IMR-90 (cell line): ENCODE measurements at places on chromosomes 7 and 10. TPM values are rescaled to one million over a fixed set of nuclear protein-coding genes. Genes with fewer than 3 reads are reported as not detected.

DNA sequence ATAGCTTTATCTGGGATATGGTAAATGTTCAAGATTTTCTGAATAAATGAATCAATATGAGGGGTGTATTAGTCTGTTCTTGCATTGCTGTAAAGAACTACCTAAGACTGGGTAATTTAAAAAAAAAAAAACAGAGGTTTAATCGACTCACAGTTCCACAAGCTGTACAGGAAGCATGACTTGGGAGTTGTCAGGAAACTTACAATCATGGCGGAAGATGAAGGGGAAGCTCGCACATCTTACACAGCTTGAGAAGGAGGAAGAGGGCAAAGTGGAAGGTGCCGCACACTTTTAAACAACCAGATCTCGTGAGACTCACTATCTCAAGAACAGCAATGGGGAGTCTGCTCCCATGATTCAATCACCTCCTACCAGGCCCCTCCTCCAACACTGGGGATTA is 32.5 kb upstream of the OTUD1 start:
- no peak overlapping the region for H3K4me3 ChIP-seq
- H3K27ac ChIP-seq: no peak overlapping the region
- H3K4me1 ChIP-seq: peaks cover 7% of the 10 kb centered on the region
- DNase-seq: no peak
- H3K36me3 ChIP-seq: no peaks in the 10 kb centered on the region
- no peaks in the 10 kb centered on the region for H3K27me3 ChIP-seq

DNA sequence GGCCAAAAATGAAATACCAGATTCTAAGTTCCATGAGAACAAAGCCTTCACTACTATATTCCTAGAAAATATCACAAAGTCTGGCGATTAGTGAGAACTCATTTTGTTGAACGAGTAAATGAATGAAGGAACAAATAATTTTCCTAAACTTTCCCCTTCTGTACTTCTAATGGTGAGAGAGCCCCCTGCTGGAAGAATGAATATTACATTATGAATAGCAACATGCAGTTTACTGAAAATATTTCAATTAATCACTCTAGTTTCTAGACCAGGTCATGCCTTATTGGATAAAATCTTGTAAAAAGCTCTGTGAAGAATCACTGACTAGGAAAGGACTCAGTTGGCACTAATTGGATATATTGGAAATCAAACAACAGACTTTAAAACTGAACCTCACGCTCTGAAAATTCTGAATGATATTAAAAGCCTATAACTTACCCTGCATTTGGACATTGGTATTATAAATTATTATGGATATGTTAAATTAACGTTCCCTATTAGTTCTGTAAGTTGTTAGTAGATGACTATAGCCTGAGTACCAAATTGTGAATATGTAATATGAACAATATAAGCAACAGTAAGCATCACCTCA is 32.4 kb upstream of the MTPN start:
- no peak overlapping the region for H3K27ac ChIP-seq
- H3K4me3 ChIP-seq: no peak overlapping the region
- H3K36me3 ChIP-seq: no peaks in the 10 kb centered on the region

DNA sequence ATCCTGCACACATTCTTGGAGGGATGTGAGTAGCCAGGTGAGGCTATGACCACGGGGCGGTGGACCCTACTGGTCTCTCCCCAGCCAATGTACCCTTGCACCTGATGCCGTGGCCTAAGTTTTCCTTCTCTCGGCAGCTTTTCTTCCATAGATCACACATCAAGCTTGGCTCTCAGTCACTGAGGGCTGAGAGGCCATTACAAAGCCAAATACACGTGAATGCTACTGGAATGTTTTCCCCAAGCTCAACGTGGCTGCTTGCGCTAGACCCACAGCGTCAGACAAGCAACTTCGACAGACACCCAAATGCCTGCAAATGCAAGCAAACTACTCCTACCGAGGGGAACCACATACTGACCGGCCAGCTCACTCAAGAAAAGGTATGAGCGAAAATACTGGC is 83.1 kb downstream of the PRPF18 start:
- peaks cover 56% of the 10 kb centered on the region for H3K36me3 ChIP-seq
- no peak for DNase-seq
- no peaks in the 10 kb centered on the region for H3K27me3 ChIP-seq
- no peak overlapping the region for H3K27ac ChIP-seq

OPN4 gene
- not detected in 2 replicates for total RNA-seq

DNA sequence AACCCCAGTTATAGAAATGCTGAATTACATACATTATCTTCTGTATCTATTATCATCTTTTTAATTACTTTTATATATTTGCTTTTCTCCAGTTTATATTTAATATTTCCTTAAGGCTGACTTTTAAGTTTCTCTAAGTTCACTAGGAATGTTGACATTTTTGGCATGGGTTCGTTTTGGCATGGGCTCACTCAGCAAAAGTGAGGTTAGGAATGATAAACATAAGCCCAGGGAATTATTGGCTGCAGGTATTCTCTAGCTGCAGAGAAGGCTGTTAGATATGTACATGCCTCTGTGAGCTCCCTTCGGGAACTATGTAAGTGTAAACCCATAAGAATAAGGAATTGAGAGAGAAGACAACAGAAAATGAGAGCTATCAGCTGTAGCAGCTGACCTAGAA is 63.6 kb upstream of the RAB18 start:
- H3K4me1 ChIP-seq: no peaks in the 10 kb centered on the region
- H3K36me3 ChIP-seq: no peaks in the 10 kb centered on the region
- H3K27ac ChIP-seq: no peak overlapping the region
- DNase-seq: no peak
- peaks cover 3% of the 10 kb centered on the region; the same call in 1 of the 2 replicates for H3K27me3 ChIP-seq
- no peak overlapping the region for H3K4me3 ChIP-seq

- H3K36me3 ChIP-seq: no peaks in the 10 kb centered on the region
- peaks cover 9% of the 10 kb centered on the region; the same call in 1 of the 2 replicates for H3K4me1 ChIP-seq
- DNase-seq: no peak
- no peak overlapping the region for H3K4me3 ChIP-seq
Measured at GRCh38 chr7:47225387-47226131, 356.4 kb downstream of the TNS3 start.

- peaks cover 11% of the 10 kb centered on the region for H3K27me3 ChIP-seq
- H3K4me1 ChIP-seq: no peaks in the 10 kb centered on the region
- no peaks in the 10 kb centered on the region for H3K36me3 ChIP-seq
- H3K27ac ChIP-seq: no peak overlapping the region
- peak; percentile 24 for DNase-seq
Measured at GRCh38 chr10:102195296-102195870, 30.7 kb upstream of the ELOVL3 start.

GRCh38 chr7:104625956-104626355 is 297.6 kb downstream of the LHFPL3 start:
- H3K4me3 ChIP-seq: no peak overlapping the region
- no peak for DNase-seq
- no peaks in the 10 kb centered on the region for H3K4me1 ChIP-seq
- no peaks in the 10 kb centered on the region for H3K27me3 ChIP-seq
- no peak overlapping the region for H3K27ac ChIP-seq
- H3K36me3 ChIP-seq: no peaks in the 10 kb centered on the region

- H3K36me3 ChIP-seq: no peaks in the 10 kb centered on the region
- DNase-seq: no peak
- no peak overlapping the region for H3K4me3 ChIP-seq
- no peak overlapping the region for H3K27ac ChIP-seq
- H3K27me3 ChIP-seq: no peaks in the 10 kb centered on the region
Measured at GRCh38 chr10:11894381-11895107, 71.4 kb downstream of the PROSER2 start.

ATOH7 gene
- total RNA-seq: not detected in 2 replicates

DNA sequence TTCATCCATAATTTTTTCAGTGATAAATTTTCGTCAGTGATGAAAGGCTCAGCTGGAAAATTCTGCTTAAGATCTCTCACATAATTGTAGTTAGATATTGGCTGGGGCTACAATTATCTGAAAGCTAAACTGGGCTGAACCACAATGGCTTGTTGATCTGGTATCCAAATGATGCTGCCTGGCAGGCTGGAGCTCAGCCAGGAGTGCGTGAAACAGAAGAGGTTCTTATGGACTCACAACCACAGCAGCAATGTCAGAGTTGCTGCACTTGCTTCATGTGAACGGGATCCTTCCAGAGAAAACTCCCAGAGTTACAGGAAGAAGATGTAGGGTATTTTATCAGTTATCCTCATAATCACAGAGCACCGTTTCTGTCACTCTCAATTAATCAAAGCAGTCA is 533.2 kb upstream of the POM121L12 start:
- no peaks in the 10 kb centered on the region for H3K27me3 ChIP-seq
- DNase-seq: no peak
- H3K4me3 ChIP-seq: no peak overlapping the region
- no peaks in the 10 kb centered on the region for H3K36me3 ChIP-seq
- H3K27ac ChIP-seq: no peak overlapping the region
- no peaks in the 10 kb centered on the region for H3K4me1 ChIP-seq

GNGT1 gene
- not detected in 2 replicates for total RNA-seq

- H3K27me3 ChIP-seq: no peaks in the 10 kb centered on the region
- H3K4me1 ChIP-seq: peaks cover 3% of the 10 kb centered on the region
- peak overlapping the region; percentile 96 for H3K4me3 ChIP-seq
- peak overlapping the region; percentile 9; the same call in 1 of the 2 replicates for H3K27ac ChIP-seq
- peaks cover 2% of the 10 kb centered on the region; the same call in 1 of the 2 replicates for H3K36me3 ChIP-seq
- no peak for DNase-seq
Measured at GRCh38 chr7:129824291-129825208, 128.2 kb downstream of the UBE2H start.

GRCh38 chr7:143929224-143929920 is 5.7 kb upstream of the OR2F2 start:
- peak; percentile 12 for DNase-seq
- peaks cover 9% of the 10 kb centered on the region for H3K4me1 ChIP-seq
- H3K27me3 ChIP-seq: no peaks in the 10 kb centered on the region; the same call in 1 of the 2 replicates
- no peaks in the 10 kb centered on the region for H3K36me3 ChIP-seq
- no peak overlapping the region for H3K4me3 ChIP-seq

DNA sequence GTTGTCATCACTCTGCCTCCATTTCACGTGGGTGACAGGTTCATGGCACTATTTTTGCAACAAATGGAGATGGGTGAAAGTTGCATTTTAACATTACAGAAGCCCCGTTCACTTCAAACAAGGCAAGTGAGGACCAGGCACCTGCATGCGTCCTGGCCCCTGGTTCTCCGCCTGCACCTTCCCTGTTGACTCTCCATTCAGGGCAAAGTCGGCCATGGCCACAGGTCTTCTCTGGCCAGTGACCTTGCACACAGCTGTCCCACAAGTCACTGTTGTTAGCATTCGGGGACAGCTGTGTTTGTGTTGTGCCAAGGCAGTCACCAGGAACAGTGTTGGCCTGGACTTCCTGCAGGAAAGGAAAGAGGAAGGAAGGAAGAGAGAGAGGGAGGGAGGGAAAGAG is 554.9 kb downstream of the TCERG1L start:
- H3K4me3 ChIP-seq: no peak overlapping the region
- no peaks in the 10 kb centered on the region for H3K4me1 ChIP-seq
- H3K27ac ChIP-seq: no peak overlapping the region
- H3K36me3 ChIP-seq: no peaks in the 10 kb centered on the region

TMEM229A gene
- total RNA-seq: not detected in 2 replicates

NYAP1 gene
- total RNA-seq: 0.18 and 0.28 TPM in 2 replicates

- no peak overlapping the region for H3K4me3 ChIP-seq
- no peaks in the 10 kb centered on the region for H3K4me1 ChIP-seq
- H3K27me3 ChIP-seq: no peaks in the 10 kb centered on the region
- H3K36me3 ChIP-seq: no peaks in the 10 kb centered on the region
- H3K27ac ChIP-seq: no peak overlapping the region
- no peak for DNase-seq
Measured at GRCh38 chr10:1488970-1489548, 248.3 kb downstream of the ADARB2 start.

DNA sequence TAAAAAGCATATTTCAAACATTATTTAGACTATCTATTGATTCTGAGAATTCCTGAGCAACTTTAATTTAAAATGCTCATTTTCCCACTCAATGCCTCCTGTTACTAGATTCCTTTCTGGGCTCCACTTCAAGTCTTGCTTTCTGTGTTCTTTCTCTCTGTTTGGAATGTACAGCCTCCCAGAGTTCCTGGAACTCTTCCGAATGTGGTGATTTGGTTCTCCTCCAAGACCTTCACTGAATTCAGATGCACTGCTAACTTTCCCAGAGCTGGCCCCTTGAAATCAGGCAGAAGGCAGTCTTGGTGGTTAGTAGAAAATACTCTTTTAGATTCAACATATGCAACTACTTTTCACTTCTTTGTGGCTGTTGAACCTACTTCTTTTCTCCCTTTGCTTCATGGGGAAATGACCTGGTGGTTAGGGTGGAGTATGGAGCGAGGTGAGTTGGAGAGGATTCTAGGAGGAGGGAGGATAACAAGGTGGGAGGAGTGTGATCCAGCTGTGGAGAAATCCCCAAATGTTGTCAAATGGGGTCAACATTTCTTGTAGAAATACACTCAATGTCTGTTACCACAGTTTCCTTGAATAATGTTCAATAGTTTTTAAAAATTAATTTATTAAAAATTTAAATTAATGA is 27.9 kb upstream of the CCDC7 start:
- H3K36me3 ChIP-seq: no peaks in the 10 kb centered on the region
- H3K27ac ChIP-seq: peak overlapping the region; percentile 91; the same call in 1 of the 2 replicates
- peak; percentile 89 for DNase-seq
- no peaks in the 10 kb centered on the region for H3K27me3 ChIP-seq
- H3K4me1 ChIP-seq: peaks cover 7% of the 10 kb centered on the region

- peaks cover 17% of the 10 kb centered on the region for H3K4me1 ChIP-seq
- H3K4me3 ChIP-seq: no peak overlapping the region
- H3K27ac ChIP-seq: no peak overlapping the region
Measured at GRCh38 chr10:47101196-47101595, 190.0 kb downstream of the PTPN20 start.

GRCh38 chr7:102079140-102080018 is 207.3 kb upstream of the SH2B2 start:
- no peaks in the 10 kb centered on the region for H3K27me3 ChIP-seq
- peaks cover 22% of the 10 kb centered on the region for H3K36me3 ChIP-seq
- H3K27ac ChIP-seq: no peak overlapping the region
- DNase-seq: no peak
- no peaks in the 10 kb centered on the region for H3K4me1 ChIP-seq

GIMAP2 gene
- under 0.01 TPM in 1 of 2 replicates, not detected in the other for total RNA-seq

DNA sequence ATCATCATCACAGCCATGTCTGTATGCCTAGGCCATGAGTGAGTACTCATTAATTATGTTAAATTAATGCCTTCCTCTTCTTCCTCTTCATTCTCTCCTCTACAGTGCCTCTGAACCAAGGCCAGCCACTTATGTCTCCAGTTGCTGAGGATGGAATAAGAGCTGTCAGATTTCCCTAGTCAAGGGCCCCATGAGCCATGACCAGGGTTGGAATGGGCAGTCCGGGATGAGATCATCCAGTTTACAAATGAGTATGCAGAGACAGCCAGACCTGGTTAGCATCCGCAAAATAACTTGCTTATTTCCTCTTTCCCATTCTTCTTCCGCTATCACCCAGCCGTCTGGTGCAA is 342.7 kb downstream of the GRID1 start:
- H3K27me3 ChIP-seq: no peaks in the 10 kb centered on the region
- no peak overlapping the region for H3K4me3 ChIP-seq
- H3K36me3 ChIP-seq: no peaks in the 10 kb centered on the region

NRP1 gene
- 191 and 227 TPM in 2 replicates for total RNA-seq

RNF32 gene
- total RNA-seq: 0.36 and 0.56 TPM in 2 replicates

DNA sequence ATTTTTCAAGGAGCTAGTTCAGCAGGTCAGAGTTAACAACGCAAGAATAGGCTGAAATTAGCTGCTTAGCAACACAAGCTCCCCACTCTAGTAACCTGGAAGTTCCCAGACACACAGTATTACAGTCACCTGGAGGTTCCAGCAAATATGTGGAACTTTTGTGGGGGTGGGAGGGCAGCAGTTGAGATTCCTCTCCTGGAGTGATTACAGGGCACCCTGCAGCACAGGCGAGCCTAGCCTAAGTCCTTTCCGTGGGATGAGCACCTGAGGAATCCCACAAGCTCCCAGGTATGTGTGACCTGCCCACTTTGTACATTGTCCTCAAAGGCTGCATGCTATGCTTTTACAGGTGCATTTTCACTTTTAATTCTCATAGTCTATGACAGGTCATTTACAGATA is 13.6 kb downstream of the TPK1 start:
- no peak overlapping the region for H3K4me3 ChIP-seq
- no peak overlapping the region for H3K27ac ChIP-seq
- H3K4me1 ChIP-seq: no peaks in the 10 kb centered on the region
- H3K27me3 ChIP-seq: no peaks in the 10 kb centered on the region
